ENCODE measurements at places on chromosomes 13 and 19.

DNA sequence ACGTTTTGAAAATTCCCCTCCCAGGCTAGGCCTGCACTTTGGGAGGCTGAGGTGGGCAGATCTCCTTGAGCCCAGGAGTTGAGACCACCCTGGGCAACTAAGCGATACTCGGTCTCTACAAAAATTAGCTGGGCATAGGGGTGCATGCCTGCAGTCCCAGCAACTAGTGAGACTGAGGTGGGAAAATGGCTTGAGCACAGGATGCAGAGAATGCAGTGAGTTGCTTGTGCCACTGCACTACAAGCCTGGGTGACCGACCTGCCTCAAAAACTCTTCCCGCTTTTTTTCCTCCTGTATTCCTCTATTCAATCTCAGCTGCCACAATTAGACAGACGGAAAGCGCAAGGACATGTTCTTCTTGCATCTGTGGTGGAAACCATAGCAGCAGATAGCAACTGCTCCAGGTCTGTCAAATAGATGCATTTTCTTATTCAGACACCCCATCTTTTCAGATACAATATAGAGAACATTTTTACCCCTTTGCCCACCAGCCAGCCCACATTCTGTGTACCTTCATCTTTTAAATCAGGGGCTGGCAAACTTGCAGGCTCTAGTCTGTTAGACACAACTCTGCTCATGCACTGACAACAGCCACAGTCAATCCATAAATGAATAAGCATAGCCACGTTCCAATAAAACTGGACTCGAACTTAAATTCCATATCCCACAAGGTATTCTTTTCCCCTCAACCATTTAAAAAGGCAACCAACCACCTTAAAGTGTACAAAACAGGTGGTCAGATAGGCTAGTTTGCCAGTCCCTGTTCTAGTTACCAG is 4.8 kb downstream of the TPT1 start:
- DNase-seq: no peak

DNA sequence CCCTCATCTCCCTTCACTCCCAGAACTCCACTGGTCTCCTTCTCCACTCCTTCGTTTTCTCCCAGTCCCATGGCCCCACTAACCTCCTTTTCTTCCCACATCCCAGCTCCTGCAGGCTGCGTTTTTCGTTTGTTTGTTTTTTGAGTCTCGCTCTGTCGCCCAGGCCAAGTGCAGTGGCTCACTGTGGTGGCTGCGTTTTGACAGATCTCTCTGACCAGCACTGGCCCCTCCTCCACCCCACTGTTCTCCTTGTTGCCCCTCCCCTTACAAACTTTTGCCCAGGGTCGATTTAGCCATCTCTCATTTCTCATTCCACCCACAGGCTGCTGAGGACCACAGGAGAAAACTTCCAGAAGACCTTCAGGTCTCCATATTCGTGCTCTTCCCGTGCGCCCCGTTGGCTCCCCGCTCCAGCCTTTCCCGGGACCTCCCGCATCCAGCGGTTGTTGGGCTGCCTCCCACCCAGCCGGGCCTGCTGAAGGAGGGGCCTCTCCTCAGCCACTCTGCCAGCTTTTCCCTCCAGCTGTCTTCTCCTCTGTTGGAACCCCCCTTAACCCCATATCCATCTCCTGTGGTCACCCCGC is 40.6 kb upstream of the GJB6 start:
- DNase-seq: no peak

DNA sequence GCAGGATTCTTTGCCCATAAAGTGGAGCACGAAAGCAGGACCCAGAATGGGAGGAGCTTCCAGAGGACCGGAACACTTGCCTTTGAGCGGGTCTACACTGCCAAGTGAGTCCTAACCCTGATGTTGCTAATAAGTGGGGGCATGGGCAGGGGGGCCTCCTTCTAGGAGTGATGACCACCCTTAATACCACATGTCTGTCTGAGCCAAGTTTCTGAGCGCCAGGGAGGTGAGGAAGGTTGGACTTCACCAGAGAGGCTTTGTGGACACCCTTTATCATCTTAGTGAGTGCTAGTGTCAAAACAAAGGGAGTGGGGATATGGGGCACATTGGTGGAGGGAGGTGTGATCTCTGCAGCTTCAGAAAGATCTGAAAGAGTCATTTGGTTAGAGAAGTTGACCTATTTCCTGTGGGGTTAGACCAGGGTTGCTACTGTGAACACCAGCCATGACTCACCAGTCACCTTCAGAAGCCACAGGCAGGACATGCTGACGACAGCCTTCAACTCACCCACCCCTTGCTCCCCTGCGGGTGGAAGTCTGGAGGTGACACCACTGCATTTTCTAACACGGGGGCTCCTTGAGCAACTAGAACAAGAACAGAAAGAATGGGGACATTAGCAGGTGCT is 8.8 kb downstream of the ALOX5AP start:
- peak; percentile 80 for DNase-seq

DNA sequence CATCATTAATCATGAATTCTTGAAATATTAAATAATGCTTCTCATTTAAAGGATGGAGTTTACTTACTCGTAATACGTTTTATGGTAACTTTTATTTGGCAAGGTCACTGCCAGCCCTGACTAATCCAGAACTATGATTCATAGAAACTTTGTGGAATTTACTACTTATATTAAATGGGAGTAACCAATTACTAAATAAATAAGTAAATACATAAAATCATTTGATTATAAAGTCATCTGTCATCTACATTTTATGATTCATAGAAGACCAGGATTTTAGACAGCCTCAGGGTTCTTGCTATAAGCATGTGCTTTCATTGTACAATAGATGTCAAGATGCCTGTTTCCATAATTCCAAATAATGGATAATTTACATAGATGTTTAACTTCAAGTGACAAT is 611.1 kb downstream of the TBC1D4 start:
- no peak for DNase-seq

DNA sequence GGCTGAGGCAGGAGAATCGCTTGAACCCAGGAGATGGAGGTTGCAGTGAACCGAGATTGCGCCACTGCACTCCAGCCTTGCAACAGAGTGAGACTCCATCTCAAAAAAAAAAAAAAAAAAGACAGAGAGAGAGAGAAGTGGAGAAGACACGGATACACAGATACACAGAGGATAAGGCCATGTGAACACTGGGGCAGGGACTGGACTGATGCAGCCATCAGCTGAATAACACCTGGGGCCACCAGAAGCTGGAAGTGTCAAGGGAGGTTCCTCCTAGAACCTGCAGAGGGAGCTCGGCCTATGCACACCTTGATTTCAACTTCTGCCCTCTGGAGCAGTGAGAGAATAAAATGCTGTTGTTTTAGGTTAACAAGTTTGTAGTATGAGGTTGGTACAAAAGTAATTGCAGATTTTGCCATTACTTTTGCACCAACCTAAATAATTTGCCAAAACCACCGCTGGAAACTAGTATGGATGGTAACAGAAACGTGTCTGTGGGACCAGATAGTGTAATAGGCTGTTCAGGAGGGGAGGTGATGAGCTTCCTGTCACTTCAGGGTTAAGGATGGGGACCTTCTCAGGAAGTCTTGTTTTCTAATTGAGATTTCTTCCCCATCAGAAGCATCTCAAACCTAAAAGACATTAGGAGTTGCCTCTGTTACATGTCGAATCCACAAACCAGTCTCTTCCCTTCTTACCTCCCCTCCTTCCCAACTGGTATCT is 36.4 kb upstream of the IGSF23 start:
- peak; percentile 50 for DNase-seq

DNA sequence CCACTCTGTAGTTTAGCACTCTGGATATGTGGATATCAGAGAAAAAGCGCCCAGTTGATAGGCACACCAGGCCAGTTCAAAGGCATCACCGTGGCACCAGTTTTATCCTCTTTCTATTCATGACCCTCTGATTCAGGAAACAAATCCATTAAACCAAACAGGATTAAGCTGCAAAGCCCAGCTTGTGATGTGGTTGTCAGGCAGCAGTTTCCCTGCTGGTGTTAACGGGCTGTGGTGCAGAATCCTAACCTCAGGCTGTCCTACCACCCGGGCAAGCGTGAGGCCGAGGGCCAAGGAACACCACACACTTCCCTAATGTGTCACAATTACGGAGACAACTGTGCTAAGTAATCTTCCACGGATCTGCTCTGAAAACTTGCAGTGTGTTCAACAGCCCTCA is 209.1 kb downstream of the OLFM4 start:
- DNase-seq: no peak

- DNase-seq: no peak
Observed at GRCh38 chr19:5827342-5827890, 12.1 kb downstream of the FUT6 start.

GRCh38 chr13:32894589-32895001 is 121.6 kb upstream of the KL start:
- peak; percentile 59 for DNase-seq

DNA sequence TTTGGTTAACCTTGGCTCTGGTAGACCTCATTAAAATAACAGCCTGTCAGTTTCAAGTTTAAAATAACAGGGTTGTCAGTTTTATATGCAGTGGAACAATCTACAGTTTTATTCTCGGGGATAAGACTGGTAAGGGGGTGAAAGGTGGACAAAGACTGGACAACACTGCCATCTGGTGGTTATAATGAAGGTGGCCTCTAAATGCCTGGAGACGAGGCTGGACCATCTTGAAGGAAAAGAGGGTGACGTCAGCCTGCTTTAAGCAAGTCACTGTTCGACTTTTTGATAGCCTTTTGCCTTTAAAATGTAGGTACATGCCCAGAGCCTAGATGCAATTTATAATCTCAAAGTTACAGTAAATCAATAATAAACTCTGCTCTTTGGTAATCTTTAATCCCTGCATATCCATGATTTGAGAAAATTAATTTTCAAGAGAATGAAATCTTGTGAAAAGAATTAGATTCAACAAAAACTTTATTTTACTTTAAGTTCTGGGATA is 117.0 kb downstream of the DCT start:
- peak; percentile 89 for DNase-seq

- no peak for DNase-seq
Observed at GRCh38 chr19:30896554-30896953, 452.7 kb downstream of the TSHZ3 start.

DNA sequence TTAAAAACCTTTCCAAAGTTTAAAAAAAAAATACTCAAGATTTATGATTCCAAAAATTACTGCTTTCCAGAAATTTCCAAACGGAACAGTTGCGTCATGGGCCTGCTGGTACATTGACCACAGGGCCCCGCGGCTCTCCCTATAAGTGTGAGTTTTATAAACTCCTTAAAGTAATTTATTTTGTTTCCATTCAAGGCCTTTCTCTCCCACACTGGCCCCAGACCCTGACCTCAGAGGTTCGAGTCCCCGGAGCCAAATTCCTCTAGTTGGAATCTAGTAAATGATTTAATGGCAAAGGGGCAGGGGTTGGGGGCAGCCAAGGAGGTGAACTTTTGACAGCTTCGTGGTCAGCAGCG is 97.5 kb downstream of the INSR start:
- DNase-seq: no peak

DNA sequence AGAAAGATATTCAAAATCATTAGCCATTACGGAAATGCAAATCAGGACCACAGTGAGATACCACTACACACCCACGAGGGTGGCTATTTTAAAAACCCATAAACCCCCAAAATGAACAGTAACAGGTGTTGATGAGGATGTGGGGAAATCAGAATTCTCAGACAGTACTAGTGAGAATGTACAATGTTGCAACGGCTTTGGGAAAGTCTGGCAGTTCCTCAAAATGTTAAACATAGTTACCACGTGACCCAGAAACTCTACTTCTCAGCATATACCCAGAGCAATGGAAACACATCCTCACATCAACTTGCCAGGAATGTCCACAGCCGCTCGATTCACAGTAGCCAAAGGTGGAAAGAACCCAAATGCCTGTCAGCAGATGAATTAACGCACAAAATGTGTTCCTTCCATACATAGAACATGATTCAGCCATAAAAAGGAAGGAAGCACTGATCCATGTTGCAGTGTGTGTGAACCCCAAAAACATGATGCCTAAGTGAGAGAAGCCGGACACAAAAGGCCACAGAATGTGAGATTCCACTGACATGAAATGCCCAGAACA is 7.0 kb downstream of the PLVAP start:
- DNase-seq: no peak

Data from HT1080 (cell line).